ENCODE measurements at places on chromosomes 7 and 10. TPM values are rescaled to one million over a fixed set of nuclear protein-coding genes. Genes with fewer than 3 reads are reported as not detected.

Gene GNAT3
- polyA plus RNA-seq: not detected

GRCh38 chr7:45924283-45924682 lies 3.2 kb upstream of the IGFBP3 start:
- no peak for DNase-seq

- DNase-seq: no peak
Observed at GRCh38 chr10:88744002-88744401, 15.8 kb upstream of the LIPN start.

DNA sequence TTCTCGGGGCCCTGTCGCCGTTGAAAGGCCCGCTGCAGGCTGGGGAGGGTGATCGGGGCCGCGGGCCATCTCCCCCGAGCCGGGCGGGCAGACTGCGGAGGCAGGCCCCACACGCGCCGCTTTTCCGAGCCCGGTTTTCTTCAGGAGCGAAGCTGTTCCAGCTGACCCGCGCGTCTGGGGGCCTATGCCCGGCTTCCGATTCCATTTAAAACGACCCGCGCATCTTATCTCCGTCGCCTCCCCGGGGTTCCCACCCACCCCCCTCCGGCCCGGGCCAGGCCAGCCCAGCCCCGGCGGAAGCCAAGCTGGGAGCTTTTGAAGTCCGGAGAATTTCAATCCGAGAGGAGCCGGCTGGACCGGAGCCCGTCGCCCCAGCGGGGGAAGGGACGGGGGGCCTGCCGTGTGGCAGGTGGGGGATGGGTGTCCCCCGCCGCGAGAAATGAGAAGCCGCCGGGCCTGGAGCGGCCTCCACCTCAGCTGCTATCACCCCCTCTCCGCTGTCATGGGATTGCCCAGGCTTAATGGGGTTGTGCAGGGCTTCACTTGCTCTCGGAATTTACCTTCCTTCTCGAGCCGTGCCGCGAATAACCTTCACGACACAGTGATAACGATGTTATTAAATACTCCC lies 3.1 kb upstream of the EVX1 start:
- DNase-seq: no peak

DNA sequence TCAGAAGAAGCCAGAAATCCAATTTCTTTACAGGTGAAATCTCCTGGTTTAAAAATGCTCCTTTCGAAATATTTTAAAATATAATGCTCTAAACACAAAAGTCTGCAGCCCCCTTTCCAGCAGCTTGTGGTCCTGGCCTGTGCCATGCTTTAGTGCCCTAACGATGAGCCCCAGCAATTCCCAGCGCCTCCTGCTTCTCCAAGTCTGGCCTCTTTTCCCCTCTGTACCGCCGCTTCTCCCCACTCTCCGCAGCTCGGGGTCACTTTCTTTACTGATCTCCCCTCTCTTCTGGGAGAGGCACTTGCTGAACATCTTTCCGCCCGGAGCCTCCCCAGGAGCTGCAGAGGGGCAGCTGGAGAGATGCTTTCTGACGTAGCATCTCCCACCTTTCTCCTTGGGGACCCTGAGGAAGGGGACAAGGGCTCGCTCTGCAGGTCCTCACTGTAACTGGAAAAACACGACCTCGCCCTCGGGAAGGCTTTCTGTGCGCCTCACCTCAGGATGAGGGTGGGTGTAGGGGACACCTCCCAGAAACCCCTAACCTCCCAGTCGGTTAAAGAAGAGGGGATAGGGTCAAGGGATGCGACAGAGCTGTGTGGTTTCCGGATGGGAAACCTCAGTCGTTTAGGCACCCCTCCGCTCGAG lies 565 bp upstream of the INA start:
- DNase-seq: no peak

DNA sequence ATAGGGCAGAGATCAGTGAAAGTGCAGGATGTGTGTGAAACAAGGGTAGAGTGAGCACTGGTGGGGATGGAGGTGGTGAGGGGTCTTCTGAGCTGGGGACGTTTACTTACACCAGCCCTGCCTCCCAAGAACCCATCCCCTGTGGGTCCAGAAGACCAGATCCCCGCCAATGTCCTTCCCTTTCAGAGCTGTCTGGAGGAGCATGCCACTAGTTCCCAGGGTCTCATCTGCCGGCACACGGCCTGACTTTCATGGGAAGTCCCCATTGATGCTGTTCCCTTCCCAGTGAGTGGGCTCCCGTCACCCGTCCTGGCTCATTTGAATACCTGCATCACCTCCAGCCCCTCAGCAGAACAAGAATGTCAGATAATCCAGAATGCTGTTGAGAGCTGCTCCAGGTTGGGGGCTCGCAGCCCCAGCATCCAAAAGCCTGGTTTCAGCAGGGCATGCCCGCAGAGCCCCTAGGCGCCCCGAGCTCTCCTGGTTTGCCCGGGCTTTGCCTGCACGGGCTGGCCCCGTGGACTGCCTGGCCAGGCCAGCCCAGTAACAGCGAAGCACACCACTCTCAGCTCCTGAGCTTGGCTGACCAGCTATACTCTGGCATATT lies 246.7 kb downstream of the MGMT start:
- DNase-seq: no peak

DNA sequence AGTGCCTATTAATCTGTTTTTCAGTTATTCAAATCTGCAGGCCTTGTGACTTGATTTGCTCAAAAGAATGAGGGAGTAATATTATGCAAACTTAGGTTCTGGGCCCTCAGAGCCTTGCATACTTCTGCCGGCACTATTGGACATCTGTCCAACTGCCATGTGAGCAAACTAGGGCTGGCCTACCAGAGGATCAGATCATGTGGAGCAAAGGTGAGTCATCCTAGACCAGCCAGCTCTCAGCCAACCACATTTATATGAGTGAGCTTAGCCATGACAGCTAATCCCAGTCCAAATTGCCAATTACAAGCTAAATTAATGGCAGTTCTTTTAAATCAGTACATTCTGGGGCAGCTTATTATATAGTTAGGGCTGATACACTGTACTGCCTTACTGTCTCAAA lies 69.6 kb downstream of the SDHAF3 start:
- no peak for DNase-seq

GRCh38 chr7:151289891-151290290 lies 41.4 kb upstream of the SMARCD3 start:
- DNase-seq: no peak

DNA sequence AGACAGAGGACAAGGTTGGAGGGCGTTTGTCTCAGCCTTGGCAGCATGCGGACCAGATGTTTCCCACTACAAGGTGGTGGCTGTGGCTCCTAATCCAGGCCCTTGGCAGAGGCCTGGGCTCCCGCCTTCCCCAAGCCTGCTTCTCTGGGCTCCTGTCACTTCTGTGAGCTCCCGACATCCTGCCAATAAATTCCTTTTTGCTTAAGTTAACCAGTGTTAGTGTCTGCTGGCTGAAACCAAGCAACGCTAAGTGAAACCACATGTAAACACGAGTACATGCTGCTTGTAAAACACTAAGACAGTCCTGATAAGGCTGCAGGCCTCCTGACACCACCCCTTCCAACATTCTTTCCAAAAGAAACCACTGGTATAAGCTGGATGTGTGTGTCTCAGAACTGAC lies 263.6 kb upstream of the ZMIZ1 start:
- peak; percentile 88 for DNase-seq

Gene TAS2R41
- polyA plus RNA-seq: not detected

DNA sequence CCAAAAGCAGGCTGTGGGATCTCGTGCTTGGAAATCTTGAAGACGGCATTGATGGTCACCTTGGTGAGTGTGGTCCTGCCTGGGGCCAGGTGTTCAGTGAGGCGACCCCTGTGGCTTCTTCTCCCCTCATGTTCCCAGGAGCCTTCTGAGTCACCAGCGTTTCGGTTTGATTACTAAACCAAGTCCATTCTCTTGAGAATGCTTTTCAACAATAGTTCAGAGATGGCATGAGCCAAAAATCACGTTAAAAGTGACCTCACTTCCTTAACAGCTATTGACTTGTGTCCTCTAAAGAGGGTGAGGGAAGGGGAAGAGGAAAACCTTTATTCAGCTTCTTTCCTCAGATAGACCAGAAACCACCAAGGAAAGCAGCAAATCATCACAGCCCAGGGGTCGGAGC lies 315.2 kb downstream of the GATA3 start:
- DNase-seq: no peak

DNA sequence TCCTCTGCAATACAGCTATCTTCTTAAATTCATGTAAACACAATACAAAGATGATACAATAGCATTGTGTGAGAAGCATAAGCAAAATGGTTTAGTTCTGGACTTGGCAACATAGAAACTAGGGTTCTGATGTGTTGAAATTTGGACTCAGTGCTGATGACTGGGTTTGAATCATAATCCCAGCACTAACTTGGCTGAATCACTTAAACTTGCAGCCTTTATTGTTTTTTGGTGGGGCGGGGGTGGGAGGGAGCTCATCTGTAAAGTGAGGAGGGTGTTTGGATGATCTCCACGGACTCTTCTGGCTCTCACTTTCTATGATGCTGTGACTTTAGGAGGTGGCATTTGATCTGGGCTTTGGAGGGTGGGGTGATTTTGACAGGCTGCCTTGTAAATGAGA lies 158.2 kb downstream of the WNT2 start:
- no peak for DNase-seq
